GM19239 (cell line): ENCODE measurements at places on chromosomes 16 and 17.

GRCh38 chr16:3788711-3789374 is 71.5 kb upstream of the TRAP1 start:
- no peak for DNase-seq

GRCh38 chr17:41642252-41643156 is 18.1 kb upstream of the KRT17 start:
- DNase-seq = no peak

DNA sequence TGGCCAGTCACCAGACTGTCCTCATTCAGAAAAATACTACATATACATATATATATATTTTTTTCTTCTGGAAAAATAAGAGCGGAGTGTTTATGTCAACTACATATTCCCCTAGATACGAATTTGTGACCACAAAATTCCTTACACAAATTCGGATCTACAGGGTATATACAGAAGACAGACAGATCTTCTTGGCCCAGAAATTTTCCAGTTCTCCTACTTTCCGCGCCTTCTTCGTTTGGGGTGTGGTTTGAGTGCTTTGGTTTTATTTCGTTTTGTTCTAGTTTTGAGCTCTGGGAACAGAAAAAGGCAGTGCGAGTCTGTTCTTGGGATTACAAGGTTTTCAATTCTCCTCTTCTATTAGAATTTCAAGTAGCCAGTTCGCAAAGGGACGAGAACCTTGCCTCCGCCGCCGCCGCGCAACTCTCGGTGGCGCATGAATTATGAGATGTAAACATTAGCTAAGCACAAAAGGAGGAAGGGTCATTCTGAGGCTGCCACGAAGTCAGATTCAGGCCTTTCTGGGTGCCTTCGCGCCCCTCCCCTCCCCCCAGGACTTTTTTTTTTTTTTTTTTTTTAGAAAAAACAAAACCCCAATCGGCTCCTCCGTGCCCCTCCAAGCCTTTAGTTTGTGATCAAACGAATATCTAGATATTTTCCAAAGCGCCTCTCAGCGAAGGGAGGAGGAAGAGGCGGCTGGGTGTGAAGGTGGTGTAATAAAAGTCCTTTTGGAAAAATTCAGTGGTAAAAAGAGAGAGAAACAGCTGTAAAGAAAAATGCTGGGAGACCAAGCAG is 1.8 kb upstream of the HOXB4 start:
- no peak for DNase-seq

DNA sequence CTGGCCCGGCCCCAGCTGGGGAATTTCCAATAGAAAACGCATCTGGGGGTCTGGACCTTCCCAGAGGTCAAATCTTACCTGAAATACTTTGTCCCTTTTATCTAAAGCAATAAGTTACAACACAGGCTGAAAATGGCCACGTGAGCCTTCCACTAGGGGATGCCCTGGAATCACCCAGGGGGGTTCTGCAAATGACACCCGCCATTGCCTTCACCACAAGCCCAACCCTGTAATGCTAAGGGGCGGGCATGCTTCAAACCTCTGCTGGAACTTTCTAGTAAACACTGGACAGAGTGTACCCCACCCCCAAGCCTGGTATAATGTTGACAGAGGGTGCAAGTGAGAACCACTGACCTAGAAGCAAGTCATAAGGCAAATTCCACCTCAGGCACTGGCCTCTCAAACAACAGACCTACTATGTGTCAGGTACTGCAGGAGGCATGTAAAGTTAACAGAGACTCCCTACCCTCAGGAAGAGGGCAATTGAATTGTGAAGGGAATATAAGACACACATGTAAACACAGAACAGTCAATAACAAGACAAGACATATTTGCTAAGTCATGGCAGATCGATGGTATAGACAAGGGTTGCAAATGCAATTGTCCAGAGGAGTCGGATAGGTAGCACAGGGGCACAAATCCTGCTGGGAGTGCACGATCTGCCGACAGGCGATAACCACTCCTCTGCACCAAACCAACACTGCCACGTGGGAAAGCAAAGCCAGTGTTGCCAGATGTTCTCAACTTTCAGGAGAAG is 59.0 kb downstream of the ARHGAP17 start:
- no peak for DNase-seq

- DNase-seq = no peak
These were observed 402.2 kb upstream of the SALL1 start for GRCh38 chr16:51553314-51553713.

- DNase-seq = no peak
These were observed 39.7 kb upstream of the MEAK7 start for GRCh38 chr16:84544031-84544773.

DNA sequence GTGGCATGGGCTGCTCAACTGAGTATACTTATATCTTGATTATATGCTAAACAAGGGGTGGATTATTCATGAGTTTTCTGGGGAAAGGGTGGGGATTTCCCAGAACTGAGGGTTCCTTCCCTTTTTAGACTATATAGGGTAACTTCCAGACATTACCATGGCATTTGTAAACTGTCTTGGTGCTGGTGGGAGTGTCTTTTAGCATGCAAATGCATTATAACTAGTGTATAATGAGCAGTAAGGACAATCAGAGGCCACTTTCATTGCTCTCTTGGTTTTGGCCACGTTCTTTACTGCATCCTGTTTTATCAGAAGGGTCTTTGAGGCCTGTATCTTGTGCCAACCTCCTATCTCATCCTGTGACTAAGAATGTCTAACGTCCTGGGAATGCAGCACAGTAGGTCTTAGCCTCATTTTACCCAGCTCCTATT is 12.0 kb downstream of the PRR11 start:
- DNase-seq = no peak

DNA sequence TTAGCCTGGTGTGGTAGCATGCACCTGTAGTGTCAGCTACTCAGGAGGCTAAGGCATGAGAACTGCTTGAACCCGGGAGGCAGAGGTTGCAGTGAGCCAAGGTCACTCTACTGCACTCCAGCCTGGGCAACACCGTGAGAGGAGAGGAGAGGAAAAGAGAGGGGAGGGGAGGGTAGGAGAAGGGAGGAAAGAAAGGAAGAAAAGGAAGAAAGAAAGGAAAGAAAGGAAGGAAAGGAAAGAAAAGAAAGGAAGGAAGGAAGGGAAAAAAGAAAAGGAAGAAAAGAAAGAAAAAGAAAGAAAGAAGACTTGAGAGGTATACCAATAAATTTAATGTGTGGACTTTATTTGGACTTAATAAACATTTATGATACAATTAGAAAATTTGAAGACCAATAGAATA is 66.8 kb upstream of the FA2H start:
- no peak for DNase-seq

DNA sequence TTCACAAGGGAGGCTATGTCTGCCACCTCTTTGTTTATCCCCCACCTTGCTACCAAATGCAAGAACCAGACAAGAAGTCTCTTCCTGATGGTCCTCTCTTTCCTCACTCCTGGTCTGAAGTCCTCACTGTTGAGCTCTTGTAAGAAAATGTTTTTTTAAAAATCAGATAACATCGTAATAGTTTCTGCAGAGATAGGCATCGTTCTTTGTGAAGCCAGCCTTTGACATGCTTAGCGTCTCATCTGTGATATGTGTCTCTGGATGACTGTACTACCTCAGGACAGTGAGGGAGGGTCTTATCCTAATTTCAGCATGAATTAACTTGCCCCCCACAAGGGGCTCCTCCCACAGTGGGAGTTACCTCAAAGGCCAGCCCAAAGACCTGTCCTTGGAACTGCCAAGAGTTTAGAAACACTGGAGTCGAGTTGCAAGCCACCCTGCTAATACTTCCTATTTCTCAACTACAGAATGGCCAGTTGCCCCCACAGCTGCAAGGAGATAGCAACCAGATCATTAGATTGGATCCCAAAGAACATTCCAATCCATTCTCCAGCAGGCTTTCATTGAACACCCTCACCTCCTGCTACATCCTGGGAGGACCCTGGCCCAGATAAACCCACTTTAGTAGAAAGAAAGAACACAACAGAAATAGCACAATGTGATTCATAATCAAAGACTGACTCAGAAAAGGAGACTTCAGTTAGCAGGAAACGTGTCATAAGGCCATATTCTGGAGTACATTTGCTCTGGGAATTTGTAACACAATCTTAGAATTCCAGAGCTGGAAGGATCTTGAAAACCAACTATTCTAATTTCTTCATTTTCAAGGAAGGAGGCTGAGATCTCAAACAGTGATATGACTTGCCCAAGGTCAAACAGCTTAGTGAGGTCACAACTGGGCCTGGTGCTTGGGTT is 151.0 kb downstream of the IRX3 start:
- no peak for DNase-seq

- no peak for DNase-seq
These were observed 12.4 kb downstream of the TEX14 start for GRCh38 chr17:58679263-58680037.
